ENCODE measurements at places on chromosomes 7 and 10.

- DNase-seq = no peak
These were observed 27.0 kb downstream of the DCLRE1C start for GRCh38 chr10:14926722-14927416.

DNA sequence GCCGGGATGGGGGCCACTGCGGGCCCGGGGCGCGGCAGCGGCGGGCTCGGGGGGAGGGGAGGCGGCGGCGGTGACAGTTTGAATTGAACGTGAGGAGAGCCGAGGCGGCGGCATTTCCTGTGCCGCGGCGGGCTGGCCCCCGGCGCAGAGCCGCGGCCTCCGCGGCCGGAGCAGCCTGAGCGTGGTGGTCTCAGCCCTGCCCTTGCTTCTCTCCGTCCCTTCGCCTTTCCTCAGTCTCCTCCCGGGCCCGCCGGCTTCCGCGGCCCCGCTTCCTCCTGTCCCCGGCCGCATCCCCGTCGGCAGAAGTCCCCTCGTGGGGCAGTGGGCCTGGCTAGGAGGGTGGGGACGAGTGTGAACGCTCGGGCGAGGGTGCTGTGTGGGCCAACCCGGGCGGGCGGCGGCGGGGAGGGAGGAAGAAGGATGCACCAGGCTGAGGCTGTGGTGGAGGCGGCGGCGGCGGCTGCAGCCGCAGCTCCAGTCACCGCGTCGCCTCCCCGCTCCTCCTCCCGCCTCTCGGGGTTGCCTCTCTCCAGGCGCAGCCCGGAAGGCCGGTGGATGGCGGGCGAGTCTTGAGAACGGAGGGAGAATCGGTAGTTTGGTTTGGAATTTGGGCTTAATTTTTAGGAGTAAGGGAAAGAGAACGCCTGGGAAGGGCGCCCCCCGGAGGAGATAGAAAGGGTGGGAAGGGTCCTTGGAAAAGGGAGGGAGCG lies 690 bp downstream of the SEPTIN7 start:
- DNase-seq = peak; percentile 69

DNA sequence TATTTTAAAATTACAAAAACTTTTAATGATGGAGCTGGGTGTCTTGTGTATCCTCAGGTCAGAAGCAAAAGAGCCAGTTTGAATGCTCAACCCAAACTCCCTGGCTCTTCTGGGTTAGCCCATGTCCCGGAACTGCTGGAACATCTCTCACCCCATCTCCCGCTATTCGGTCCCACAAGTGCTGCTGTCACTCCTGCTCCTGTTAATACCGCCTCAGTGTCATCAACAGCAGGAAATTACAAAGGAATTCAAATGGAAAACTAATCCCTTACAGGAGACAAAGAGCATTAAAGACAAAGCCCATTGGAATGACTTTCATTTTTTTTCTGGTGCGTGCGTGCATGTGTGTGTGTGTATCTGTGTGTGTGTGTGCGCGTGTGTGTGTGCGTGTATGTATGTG lies 112.0 kb upstream of the C7orf33 start:
- DNase-seq = no peak

GRCh38 chr10:90847436-90847835 lies 10.4 kb downstream of the HTR7 start:
- no peak for DNase-seq

DNA sequence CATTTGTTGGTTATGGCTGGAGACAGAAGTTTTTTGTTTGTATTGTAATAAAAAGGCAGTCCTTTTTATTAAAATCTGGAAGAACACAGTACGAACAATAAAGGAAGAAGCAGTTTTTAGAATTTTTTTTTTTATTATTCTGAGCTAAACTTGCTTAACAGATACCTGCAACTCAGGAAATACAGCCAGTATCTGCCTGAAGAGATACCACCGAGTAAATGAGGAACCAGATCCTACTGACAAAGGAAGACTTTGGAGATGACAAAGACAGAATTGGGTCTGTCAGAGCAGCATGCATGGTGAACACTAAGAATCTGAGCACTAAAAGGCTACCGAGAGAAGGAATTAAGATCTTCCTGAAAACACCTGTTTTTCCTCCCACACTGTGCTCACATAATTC lies 1335.9 kb upstream of the SORCS1 start:
- no peak for DNase-seq

GRCh38 chr10:102001435-102002068 lies 54.4 kb downstream of the ARMH3 start:
- DNase-seq = no peak

GRCh38 chr10:68330852-68331454 lies 911 bp upstream of the HNRNPH3 start:
- DNase-seq = no peak

DNA sequence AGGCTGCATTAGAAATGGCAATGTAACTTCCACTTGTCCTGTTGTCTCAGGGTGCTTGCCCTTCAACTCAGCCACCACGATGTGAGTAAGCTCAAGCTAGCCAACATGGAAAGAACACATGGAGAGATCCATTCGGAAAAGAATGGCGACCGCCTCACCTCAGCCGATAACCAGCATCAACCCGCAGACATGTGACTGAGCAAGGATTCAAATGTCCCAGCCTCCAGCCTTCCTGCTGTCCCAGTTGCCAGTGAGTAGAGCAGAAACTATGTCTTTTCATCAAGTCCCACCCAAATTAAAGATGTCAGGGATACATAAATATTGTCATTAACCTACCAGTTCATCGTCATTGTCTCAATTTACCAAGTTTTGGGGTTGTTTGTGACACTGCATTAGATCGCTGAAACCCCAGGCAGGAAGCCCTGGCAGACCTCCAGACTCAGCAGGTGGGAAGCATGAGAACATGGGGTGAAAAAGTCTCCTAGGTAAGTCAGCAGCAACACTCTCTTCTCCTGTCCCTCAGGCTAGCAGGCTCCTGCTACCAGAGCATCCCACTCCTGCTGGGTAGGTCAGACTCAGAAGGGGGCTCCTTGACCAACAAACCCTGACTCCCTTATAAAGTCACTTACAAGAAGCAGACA lies 67.0 kb downstream of the OSBPL3 start:
- DNase-seq = peak; percentile 13

DNA sequence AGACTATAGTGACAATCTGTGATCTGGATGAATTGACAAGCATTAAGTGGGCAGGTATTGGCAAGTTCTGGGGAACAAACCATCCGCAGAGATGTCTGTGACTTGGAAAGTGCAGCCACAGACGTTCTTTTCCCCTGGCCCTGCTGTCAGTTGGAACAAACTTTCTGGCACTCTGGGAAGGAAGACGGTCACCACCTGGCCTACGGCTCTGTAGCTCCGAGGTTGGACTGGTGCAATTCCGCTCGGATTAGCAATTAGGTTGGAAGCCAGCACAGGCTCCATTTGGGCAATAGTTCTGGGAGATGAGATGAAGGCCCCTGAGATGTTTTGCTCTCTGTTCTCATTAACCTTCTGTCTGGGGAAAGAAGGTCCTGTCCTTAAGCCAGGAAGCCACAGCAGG lies 437.5 kb downstream of the CALN1 start:
- no peak for DNase-seq

DNA sequence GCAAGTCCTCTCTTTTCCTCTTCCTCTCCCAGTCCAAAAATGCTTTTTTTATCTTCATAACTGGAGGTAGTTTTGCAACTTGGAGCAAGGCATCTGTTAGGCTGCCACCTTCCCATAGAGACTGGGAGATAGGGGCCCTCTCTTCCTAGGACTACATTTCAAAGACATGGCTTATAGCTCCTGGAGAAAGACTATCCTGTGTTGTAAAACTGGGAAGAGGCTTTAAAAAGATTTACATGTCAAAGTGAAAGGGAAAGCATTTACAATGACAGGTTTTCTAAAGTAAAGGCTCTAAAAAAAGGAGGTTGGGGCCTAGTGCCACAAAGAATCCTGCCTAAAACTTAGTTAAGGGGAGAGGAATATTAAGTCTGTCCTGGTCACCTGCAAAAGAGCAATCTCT lies 82.2 kb upstream of the SEMA3E start:
- DNase-seq = no peak

- no peak for DNase-seq
These were observed 9.7 kb downstream of the INTS1 start for GRCh38 chr7:1494447-1494846.

DNA sequence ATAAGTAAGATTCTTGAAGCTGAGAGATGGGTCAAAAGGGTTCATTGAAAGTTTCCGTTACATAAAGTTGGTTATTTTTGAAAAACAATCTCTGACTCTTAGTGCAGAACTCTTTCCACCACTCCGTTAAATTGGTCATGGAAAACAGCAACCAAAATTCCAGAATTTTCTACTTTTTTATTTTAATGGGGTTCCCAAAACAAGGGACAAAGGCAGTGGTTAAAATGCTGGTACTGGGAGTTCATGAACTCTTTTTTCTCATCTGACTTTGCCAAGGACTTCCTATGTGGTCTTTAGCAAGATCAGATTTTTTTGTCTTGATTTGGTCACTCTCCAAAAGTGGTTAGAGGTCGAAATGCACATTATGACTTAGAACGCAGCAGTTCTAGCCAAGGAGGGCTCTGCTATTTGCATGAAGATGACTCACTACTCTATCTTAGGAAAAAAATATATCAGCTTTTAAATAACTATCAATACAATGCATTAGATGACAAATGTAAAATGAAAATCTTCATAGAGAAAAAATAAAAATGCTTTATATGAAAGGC lies 145.7 kb downstream of the REEP3 start:
- DNase-seq = no peak

- no peak for DNase-seq
These were observed 49.0 kb downstream of the COL17A1 start for GRCh38 chr10:104036518-104037260.

DNA sequence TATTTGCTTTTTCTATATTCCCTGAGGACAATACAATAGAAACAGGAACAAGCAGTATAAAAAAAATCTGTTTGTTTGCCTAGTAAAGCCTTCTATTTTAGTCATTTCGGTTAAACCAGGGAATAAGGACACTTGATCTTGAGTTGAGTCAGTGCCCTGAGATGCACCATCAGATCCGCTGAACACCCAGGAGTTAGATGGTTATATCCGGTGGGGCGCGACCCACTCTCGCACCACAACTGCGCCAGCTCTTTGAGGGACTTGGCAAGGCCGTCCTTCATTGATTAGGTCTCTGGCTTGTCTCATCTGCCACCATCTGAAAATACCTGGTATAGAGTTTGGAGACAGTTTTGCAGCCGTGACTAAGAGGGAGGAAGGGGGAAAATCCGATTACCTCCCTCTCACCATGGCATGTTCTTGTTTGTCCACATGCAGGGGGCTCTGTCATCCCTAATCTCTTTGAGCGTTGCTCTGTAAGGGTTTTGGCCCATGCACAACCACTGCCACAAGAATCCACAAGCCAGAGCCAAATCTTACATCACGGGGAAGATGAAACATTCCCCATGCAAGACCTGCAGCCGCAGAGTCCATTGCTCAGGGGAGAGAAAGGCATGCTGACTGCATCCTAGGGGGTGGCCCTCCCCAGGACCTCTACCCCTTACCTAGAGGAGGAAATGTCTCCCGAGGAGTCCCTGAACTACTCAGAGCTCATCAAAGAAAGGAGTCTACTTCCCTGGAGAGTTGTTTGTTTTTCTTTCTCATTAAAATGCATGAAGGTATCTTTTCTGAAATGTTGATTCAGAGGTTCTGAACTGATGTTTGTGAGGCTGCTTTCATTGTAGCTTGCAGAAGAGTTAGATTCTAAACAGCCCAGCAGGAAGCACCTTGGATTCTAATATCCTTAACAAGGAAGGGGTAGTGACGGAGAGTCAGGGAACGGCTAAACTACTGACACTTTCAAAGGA lies 101.6 kb upstream of the FAM171A1 start:
- no peak for DNase-seq

DNA sequence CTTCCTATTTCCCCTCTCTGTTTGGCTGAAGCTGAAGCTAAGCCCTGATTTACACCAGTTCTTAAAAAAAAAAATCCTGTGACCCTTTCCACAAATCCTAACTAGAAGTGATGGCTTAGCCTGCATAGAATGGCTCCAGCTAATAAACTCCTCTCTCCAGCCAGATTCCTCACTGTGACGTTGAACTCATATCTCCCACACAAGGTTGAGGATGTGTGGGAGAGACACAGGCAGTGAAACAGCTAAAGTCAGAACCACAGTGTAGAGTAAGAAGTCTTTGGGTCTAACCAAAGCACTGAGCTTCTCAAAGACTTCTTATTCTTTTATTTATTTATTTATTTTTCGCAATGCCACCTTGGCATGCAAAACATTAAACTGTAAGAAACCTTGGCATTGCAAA lies 268.3 kb downstream of the SNX13 start:
- DNase-seq = no peak

DNA sequence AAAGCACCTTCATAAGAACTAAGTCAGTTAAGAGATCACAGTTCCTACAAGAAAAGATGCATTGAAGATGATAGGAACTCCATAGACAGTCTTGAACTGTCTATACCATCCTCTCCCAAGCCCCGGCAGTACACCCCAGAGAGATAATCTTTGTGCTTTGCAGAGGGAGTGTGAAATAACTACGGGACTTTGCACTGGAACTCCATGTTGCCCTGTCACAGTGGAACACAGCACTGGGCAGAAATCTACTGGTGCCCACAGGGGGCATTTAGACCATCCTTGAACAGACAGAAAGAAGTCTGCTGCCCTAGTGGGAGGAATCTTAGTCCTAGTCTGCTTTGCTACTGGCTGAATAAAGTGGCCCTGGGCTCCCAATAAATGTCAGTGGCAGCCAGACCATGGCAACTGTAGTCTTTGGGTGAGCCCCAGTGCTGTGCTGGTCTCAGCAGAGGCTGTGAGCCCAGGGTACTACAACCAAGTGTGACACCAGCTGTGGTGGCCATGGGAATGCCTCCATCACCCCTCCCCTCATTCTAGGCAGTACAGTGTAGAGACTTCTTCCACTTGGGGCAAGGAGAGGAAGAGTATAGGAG lies 107.7 kb upstream of the TMEM168 start:
- DNase-seq = no peak

DNA sequence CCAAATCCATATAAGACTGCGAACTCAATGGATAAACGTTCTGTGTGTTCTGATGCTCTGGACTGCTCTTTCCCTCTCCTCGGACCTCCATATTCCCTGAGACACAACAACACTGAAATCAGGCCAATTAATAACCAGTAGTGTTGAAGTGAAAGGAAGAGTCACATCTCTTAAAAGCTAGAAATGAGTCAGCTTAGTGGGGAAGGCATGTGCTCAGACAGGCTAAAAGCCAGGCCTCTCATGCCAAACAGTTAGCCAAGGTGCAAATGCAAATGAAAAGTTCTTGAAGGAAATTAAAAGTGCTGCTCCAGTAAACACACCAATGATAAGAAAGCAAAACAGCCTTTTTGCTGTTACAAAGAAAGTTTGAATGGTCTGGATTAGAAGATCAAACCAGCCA lies 29.3 kb downstream of the TNS3 start:
- no peak for DNase-seq

DNA sequence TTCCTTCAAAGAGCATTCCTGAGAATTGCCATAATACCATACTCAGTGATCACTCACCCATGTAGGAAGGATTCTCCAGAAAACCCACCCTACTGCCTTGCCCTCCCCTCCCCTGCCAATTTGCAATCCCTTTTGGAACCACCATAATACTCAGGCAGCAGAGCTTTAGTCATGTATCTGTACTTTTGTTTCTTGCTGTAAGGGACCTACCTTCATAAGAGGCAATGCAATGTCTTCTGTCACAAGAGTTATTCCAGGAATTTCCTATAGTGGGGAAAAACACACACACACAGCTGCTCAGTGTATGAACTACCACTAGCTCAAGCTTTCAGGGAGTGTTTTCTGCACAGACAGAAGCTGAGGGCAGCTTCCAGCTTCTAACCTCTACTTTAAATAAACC lies 67.0 kb downstream of the GSAP start:
- DNase-seq = no peak

GRCh38 chr10:48289501-48290238 lies 15.2 kb upstream of the FRMPD2 start:
- DNase-seq = no peak
